Right cardiac atrium (tissue), 5 donors: ENCODE measurements at places on chromosomes 2 and 18.

GRCh38 chr2:166436189-166436588 is 57.9 kb downstream of the SCN7A start:
- no peak for DNase-seq

DNA sequence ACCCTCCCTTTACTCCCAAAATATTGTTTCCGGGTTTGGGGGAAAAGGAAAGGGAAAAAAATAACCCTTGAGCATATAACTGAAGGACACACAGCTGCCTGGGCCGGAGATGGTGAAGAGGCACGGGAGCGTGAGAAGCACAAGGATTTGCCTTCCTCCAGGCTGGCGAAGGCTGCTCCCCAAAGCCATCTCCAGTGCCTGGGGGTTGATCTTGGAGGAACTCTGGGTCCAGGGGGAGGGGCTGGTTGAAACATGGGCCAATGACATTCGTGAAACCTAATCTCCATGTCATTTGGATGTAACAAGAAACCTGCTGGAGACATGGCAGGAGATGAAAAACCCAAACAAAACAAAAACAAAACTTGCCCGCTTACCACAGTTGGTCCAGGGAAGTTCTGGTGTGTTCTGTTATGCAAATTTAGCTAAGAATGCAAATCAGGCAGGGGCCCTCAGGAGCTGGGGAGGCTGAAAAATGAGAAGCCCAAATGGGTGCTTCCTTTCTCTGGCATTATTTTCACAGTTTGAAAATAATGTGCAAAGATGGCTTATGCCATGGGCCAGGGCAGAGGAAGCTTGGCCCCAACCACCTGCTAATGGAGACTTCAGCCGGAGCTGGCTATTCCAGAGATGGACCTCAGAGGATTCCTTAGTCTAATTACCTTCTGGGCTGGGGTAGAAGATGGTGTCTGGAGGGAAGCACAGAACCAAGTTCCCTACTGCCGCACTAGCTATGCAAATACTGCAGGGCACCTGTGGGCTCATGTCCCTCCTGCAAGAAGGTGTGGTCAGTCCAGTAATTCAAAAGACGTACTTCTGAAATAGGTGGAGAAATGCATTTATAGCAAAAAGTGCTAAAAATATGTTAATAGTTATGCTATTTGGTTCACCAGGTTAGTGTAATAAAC is 180.9 kb downstream of the BCL2 start:
- no peak for DNase-seq

GRCh38 chr2:113724010-113724409 is 32.4 kb downstream of the SLC35F5 start:
- no peak for DNase-seq

DNA sequence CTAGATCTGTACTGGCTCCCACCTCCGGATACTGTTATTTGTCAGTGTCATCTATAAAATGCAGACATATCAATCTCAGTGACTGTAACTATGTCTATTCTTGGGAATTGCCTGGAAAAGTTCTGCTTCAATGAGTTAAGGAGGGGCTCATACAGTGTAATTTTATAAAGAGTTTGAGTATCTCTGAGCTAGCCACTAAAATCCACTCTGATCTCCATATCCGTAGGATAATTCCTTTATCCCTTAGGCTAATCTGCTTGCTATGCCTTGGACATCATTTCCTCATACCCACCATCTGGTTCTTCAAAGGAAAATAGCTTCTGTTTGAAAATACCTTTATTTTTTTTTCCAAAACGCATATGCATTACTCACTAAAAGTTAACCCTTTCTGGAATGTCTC is 863.2 kb downstream of the SUCLG1 start:
- DNase-seq: no peak

- no peak for DNase-seq
Observed at GRCh38 chr2:27956888-27957287, 66.4 kb downstream of the BABAM2 start.

DNA sequence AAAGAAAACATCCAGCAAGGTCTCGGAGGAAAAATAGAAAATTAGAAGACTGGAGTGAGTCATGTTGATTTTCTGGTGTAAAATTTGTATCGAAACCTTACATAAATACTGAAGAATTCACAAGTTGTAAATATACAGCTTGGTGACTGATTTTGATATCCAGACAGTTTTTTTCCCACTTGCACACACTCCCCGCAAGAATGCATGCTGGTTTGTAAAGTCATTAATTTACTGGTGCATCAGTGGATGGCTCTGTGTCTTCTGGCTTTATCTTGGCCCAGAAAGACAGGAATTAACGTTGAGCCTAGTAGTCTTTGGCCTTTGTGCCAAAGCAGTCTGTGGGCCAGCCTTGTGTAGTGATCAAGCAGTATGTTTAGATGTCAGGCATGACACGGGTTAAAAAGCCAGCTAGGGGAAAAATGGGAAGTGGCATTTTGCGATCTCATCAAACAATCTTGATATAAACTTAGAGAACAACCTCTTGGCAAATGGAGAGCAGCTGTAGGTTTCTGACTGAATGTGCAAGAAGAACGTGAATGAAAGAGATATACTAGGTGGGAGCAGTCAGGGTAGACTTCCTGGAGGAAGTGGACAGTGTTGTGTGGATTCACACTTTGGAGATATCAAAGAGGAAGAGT is 22.7 kb upstream of the CASP8 start:
- DNase-seq: no peak

- no peak for DNase-seq
Observed at GRCh38 chr18:59268721-59269562, 4.3 kb downstream of the RAX start.
